Omental fat pad (tissue), 4 donors: ENCODE measurements at places on chromosomes 2 and 18. TPM values are rescaled to one million over a fixed set of nuclear protein-coding genes. Genes with fewer than 3 reads are reported as not detected.

DNA sequence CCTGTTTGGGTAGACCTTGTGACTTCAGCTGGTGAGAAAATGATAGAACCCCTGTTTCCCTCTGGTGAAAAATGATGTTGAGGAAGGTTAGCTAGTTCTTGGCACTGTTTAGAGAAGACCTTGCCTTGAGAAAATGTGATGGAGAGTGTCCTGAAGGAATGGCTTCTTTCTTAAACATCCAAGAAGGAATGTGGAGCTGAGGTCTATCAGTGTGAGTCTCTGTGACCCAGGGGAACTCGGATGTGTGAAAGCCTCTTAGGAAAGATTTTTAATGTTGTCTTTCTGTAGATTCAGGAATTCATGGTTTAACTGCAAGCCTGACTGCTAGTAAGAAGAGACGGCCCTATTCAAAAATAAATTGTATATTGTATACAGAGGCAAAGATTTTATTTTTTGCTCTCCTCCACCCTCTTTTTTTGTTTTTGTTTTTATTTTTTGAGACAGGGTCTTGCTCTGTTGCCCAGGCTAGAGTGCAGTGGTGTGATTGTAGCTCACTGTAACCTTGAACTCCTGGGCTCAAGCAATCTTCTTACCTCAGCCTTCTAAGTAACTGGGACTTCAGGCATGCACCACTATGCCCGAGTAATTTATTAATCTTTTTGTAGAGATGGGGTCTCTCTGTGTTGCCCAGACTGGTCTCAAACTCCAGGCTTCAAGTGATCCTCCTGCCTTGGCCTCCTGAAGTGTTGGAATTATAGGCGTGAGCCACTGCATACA, 87.5 kb downstream of the ZNF532 start:
- DNase-seq, result no peak

ELOA2 gene
- not detected for total RNA-seq

GRCh38 chr18:58639751-58640427, 11.0 kb upstream of the ALPK2 start:
- no peak for DNase-seq

GRCh38 chr2:28697602-28698149, 54.0 kb upstream of the PPP1CB start:
- DNase-seq, result no peak
